ENCODE measurements at places on chromosomes 1 and 21.

- DNase-seq: no peak
These were observed 199.4 kb downstream of the KIF26B start for GRCh38 chr1:245353915-245354775.

DNA sequence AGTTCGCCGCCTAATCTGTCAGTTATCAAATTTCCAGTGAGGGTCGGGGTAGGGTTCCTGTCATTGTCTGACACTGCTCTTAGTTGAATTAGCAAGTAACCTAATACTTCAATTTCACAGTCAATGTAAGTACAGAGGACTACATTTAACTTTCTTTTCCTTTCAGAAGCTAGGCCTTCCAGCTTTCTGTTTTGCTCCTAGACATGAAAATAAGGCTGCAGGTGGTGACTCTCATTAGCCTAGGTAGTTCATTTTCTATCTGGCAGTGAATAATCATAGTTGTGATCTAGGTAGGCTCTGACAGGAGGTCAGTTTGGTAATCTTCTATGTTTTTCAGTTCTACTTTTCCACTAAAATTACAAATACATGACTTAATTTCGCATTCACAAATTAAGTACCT is 783.1 kb downstream of the MRPL39 start:
- no peak for DNase-seq

DNA sequence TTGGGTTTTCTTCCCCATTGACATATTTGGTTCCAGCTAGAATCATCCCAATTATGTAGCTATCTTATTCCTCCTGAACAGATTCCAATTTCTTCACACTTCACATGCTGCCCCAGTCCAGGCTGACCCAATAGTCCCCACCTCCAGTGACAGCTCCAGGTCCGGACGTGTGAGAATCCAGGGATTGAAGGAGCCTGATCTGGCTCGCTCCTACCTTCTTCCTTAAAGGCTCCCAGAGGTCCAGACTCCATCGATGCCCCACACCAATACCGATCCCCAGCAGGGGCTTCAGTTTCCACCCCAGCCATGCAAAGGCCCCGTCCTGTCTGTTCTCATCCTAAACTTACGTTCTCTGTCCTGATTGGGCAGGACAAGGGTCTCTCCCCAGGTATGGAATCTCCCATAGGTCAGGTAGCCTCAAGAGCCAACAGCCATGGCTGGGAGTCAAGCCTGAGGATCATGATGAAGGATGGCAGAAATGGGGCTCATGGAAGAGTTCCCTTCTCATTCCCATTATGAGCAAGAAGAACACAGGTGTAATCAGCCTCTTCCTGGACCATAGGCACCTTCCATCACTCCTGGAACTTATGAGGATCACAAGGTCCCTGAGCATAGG is 20.4 kb upstream of the SLAMF9 start:
- no peak for DNase-seq

DNA sequence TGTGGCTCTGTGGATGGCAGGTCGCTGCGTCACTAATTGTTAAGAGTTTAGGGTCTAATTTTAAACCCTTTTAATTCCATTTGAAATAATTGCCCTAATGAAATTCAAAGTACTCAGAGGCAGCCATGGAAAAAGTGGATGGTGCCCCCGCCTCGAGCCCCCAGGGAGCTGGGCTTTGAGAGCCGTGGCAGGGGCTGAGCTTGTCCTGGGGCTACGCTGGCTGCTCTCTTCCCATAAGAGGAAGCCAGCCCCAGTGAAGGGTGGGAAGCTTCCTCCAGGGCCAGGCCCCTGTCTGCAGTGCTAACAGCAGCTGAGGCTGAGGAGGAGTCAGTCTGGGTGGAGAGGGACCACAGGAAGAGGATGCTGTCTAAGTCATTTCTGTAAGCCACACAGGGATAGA is 315.0 kb upstream of the POU3F1 start:
- no peak for DNase-seq

GRCh38 chr1:82042306-82043060 is 241.7 kb downstream of the ADGRL2 start:
- DNase-seq: no peak

- no peak for DNase-seq
These were observed 723 bp downstream of the CZIB start for GRCh38 chr1:53219711-53220110.

DNA sequence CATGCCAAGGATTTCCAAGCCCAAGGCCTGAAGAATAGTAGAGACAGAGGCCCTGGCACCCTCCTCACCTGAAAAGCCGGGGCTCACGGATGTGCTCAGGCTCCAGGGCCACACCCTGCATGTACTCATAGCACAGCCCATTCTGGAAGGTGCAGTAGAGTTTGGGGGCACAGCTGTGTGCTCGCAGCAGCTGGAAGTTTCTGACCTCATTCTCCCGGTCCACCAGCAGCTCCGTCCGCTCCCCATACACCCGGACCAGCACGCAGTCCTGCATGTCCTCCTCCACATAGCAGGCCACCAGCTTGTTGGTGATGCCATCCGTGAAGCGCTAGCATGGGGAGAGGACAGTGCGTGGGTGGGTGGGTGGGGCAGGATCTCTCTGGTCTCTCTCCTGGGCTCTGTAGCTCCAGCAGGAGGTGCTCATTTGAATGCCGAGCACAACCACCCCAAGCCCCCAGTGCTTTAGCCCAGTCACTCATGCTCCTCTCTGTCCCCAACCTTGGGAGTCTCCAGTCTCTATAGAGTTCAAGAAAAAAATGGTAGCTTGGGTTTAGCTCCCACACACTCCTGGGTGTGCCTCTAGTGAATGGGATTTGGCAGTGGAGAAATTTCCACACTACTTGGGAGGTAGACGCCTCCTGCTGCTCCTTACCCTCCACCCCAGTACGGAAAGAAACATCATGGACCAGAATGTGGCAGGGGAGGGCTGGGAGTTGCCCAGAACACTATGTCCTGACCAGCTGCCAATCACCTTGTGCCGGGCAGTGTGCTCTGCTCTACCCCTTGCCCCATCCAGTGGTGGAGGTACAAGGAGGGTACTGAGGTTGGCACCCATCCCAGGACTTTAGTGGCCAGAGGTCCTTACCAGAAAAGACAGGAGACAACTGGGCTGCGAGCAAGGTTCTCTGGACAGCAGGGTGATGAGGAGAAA is 1.9 kb downstream of the ETNK2 start:
- no peak for DNase-seq
